ENCODE measurements at places on chromosomes 4 and X.

DNA sequence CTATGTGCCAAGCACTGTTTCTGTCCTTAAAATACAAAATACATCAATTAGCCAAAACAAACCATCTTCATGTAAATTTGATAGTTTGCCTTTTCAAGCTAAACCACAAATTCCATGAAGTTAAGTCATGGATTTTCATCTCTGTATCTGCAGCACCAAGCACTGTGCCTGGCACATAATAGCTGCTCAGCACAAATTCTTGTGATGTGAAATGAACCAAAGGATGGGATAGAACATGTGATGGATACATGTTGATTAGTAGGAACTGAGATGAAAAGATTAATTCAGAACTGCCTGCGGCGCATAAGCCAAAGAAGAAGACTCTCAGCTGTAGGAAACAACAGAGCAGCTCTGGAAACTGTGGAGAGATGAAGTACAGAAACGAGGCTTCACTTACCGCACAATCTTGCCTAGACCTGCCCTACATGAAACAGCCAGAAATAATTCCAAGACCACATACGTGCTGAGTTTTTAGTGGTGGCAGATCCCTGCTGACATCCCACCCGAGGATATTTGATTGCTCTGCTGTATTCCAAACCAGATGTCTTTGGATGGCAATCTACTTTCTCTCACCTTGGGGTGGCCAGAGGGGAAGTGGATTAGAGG lies 40.9 kb upstream of the DCLK2 start:
- DNase-seq: no peak

DNA sequence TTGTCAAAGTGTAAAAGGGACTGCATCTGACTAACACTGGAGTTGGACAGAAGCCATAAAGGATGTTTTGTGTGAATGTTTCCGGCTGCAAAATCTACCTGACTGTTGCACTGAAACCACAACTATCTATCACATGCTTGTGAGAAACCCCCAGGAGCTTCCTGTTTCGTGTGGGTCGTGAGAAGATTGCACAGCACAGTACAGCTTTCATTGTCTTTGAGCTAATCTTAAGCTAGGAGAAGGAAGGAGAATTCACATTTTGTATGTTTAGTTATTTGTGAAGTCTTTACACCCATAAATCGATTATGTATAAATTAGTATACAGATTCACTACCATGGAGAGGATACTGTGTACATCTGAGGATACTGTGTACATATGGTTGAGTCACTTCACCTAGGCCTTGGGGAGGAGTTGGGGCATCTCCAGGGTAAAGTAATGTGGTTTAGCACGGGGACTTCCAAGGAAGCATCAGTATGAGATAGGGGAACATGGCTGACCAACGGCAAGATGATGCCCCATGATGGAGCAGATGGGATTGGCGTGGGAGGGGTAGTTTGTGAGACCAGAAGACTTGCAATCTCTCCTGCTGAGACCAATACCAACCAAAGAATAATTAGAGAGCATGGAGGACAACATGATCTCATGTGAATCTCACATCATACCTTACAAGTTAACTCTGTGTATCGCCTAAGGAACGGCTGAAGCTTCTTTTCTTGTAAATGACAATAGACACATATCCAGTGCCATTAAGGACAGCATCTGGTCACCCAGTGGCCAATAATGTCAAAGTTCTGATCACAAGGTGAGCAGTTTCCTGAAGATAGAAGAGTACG lies 43.1 kb upstream of the FAM9C start:
- DNase-seq: no peak

DNA sequence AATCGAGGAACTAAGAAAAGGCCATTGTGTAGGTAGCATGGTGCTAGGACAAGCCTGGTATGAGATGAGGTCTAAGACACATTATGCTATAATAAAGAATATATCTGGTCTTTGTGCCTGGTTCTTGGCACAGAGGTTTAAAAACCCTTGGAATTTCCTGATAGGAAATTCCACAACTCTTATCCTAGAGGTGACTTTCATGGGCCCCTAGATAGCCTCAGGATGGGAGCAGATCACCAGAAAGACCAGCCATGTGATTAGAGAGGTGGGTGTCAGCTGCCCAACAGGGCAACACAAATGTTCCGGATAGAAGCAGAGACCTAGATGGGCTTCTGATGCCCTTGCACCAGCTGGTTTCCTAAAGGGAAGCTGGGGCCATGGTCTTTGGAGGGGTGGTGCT lies 107.2 kb downstream of the SCD5 start:
- DNase-seq: no peak

DNA sequence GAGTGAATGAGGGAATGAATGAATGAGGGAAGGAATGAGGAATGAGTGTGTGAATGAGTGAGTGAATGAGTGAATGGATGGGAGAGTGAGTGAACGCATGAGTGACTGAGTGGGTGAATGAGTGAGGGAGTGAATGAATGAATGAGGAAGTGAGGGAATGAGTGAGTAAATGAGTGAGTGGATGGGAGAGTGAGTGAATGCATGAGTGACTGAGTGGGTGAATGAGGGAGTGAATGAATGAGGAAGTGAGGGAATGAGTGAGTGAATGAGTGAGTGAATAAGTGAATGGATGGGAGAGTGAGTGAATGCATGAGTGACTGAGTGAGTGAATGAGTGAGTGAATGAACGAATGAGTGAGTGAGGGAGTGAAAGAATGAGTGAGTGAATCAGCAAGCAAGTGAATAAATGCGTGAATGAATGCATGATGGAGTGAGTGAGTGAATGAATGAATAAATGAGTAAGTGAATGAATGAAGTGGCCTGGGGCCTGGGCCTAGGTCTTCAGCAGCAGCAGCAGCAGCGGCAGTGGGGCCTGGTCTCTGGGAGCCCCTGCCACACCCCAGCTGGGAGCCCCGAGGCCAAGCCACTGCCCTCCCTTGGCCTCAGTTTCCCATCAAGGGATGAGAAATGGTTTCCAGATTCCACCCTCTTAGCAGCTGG lies 16.2 kb upstream of the PSAPL1 start:
- DNase-seq: no peak

- DNase-seq: no peak
Measured at GRCh38 chrX:109830704-109831206, 97.7 kb upstream of the ACSL4 start.

- DNase-seq: no peak
Measured at GRCh38 chrX:107603429-107604159, 24.7 kb upstream of the PRPS1 start.

DNA sequence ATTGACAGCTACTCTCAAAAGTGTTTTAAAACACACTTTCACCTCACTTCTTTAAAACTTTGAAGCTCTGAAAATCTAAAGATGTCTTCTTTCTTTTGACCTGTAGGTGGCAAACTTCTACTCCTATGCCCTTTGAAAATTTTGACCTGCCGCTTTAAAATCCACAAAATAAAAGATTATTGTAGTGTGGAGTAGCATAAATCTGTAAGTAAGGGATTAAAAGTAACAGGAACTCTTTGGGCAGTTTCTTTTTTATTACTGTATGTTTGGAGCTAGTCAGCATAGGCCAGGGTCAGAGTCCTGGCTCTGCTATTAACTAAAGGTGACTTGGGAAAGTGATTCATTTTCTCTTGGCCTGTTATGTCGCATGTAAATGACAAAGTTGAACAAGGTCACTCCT lies 25.5 kb downstream of the BBS12 start:
- no peak for DNase-seq

DNA sequence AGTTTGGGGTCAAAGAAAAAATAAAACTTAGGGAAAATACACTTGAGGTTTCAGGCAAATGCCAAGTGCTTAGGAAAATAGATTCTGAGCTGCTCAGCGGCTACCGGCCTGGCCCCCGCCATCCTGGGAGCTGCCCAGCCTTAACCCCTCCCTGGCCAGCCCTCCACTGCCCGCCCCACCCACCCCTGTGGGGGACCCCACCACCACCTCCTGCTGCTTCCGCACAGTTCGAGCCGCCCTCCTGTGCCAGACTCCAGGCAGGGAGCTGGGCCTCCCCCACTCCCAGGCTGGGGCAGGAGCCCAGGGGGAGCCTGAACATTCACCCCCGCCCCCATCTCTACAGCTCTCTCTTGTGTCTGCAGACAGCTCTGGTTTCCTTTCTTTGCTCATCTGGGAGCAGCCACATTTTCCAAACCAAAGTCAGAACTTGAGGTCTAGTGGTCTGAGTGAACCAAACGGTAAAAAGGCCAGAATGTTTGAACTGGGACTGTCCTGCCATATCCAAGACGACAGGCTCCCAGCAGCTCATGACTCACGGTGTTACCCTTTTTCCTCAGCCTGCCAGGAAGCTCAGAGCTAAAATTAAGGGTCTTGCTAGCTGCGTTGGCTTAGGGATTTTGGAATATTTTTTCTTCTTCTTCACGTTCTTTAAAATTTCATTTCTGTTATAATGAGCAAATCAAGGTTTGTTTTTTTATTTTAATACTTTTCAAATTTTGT lies 4.7 kb upstream of the FGFR3 start:
- no peak for DNase-seq

GRCh38 chrX:137052643-137053235 lies 18.9 kb upstream of the GPR101 start:
- no peak for DNase-seq

- no peak for DNase-seq
Measured at GRCh38 chr4:15153662-15154061, 151.4 kb downstream of the CPEB2 start.

DNA sequence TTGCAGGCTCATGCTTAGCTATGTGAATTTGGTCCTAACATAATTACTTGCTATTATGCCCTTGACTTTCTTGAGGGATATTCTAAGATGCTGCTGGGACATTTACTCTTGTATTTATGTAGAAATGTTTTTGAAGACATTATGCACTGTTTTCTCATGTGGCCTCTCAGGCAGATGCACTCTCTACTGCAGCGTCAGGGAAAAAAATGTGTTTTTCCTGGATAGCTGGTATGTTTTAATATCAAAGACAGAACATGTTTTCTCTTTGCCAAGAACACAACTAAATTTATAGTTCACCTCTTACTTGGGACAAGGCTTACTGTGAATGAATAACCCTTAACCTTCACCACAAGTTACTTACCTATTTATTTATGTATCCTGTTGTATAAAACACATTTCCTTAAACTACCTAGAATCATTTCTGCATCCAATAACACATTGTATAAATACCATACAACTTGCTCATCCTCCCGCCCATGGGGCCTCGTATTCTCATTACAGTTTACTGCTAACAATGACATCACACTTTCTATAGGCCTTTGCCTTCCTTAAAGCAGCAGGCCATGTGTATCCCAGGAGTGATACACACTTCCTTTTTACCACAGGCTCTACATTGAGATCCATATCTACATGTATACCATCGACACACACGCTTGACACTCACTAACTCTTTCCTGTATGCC lies 178.7 kb downstream of the SLIT2 start:
- no peak for DNase-seq

DNA sequence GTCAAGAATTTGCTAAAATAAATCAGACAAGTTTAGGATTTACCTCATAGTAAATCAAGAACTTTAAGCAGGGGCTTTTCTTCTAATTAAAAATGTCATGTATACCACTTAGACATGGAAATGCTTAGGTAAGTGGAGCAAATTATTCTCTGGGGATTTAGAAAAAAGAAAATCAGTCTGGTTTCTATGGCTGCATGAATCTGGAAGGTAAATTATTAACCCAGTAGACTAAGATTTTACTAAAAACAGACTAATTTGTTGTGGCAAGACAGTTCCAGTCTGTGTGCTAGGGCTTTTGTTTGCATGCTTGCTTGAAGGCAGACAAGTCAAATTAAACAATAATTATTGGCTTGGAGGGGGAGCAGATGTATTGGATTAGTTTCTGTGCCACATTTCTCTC lies 140.6 kb downstream of the TBL1X start:
- no peak for DNase-seq

Measured in left forelimb (tissue), 1 donor.